ENCODE measurements at places on chromosomes 11 and 22.

DNA sequence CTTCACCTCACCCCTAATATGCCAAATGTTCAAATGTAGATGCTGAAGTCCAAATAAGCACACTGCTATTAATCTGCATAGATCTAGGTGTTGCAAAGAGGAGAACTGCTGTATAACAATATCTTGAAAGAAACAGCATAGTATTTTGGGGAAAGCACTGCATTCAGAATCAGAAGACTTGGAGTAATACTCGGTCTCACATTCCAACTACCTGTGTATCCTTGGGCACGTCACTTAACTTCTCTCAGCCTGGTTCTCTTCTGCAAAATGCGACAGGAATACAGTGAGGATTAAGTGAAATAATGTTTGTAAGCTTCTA, 332 bp upstream of the HMGXB4 start:
- DNase-seq = no peak

- no peak for DNase-seq
Observed at GRCh38 chr22:47693606-47694005, 931.2 kb downstream of the TBC1D22A start.

DNA sequence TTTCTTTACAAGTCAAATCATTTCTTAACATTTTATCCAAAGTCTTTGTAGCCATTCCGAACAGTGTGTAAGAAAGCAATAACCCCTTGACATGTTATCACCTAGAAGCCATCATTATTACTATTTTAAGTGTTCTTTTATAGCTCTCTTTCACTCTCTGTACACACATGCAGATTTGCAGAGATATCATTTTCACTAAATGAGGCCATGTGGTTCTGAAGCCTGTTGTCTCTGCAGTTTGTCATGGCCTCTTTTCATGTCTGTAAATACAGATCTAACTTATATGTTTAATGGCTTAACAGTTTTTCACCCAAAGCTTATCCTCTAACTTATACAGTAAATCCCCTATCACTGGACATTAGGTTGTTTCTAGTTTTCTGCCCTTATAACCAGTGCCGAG, 166.8 kb downstream of the MYO18B start:
- DNase-seq = no peak

- no peak for DNase-seq
Observed at GRCh38 chr11:126607776-126608541, 252.5 kb downstream of the ST3GAL4 start.

DNA sequence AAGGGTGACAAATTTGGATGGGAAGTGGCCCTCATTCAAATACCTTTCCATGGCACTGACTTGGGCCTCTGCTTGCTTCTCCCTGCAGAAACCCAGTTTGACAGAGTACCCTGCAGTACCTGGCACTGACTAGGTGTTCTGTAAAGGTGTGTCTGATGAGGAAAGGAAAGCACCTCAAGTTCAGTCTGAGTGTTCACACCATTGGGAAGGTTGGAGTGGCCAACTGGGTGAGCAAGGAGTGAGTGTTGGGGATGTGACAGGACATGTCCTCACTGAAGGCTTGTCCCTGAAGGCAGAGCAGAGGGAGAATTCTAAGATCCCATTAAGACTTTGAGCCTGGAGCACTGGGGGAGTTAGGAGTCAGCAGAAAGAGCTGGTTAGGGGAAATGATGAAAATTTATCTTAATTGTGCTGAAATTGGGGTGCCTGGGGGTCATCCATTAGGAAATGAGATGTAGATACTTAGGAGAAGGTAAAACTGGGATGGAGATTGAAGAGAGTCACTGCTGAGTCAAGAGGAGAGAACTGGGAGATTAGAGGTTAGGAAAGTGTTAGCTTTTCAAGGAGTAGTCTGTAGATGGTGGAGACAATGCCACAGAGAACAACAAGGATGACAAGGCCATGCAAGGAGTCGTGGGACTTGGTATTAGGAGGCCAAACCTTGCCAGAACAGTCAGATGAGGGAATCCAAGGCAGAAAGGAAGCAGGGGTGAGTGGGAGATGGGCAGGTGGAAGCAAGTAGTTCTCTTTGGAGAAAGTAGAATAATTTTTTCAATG, 6.1 kb downstream of the SREBF2 start:
- no peak for DNase-seq

DNA sequence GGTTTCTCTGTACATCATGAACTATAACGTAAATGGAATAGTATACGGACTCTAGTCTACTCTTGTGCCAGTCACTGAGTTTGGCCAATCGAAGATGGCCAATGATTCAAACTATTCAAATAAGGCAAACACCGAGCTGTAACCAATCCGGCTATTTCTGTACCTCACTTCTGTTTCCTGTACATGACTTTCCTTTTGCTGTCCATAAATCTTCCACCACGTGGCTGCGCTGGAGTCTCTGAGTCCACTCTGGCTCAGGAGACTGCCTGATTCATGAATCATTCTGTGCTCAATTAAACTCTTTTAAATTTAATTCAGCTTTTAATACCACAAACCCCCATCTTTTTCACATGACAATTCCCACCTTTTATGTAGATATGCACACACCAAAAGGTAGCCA, 1.5 kb upstream of the JAML start:
- DNase-seq = no peak

GRCh38 chr11:48098024-48098423, 117.7 kb downstream of the PTPRJ start:
- no peak for DNase-seq

DNA sequence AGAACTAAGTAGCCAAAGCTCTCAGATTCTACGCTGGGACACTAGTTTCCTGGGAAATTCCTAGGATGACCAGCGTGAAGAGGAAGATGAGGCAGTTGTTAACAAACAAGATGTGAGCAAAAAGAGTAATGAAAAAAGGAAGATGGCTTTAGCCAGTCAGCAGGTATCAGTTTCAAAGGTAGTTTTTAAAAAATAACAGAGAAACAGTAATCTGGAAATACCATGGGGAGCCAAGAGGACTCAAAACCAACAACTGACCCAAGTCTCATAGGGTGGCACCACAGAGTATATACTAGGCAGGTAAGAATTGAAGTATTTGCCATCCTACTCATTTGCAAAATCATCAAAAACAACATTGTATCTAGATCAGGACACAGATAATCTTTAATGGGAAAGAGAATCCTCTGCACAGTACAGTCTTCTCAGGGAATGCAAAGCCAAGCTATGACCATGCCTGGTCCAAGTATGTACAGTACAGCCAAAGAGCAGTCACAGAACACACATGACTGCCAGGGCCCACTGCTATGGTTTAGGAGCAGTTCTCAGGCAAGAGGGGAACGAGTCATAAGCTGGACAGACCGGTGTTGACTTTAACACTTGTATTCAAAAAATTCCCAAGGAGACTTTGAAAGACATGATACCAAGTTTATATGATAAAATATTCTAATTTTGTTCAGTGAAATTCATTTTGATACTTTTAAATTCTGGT, 20.6 kb downstream of the MSANTD4 start:
- DNase-seq = peak; percentile 3
